ENCODE measurements at places on chromosomes 1 and 21.

- DNase-seq = no peak
Observed at GRCh38 chr1:205245096-205245495, 17.4 kb downstream of the TMCC2 start.

GRCh38 chr1:116352349-116352813 lies 20.7 kb upstream of the ATP1A1 start:
- DNase-seq = no peak

GRCh38 chr1:14034506-14034905 lies 334.5 kb downstream of the PRDM2 start:
- no peak for DNase-seq

DNA sequence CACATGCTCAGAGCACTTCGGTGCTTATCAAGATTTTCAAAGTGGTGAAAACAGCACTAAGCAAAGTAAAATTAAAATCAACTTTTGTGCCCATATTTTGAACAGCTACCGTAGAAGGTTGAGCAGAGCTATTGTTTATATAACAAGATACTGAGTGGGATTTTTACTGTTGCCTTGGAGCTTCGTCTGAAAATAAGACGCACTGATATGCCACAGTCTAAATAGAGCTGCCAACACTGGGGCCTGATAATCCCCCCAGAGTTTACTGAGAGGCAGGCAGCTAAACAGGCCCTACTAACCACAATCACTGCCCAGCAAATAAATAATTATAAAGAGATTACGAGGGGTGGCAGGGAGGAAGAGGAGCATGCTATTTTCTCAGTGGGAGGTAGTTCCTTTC lies 650 bp upstream of the CCDC190 start:
- DNase-seq = no peak

DNA sequence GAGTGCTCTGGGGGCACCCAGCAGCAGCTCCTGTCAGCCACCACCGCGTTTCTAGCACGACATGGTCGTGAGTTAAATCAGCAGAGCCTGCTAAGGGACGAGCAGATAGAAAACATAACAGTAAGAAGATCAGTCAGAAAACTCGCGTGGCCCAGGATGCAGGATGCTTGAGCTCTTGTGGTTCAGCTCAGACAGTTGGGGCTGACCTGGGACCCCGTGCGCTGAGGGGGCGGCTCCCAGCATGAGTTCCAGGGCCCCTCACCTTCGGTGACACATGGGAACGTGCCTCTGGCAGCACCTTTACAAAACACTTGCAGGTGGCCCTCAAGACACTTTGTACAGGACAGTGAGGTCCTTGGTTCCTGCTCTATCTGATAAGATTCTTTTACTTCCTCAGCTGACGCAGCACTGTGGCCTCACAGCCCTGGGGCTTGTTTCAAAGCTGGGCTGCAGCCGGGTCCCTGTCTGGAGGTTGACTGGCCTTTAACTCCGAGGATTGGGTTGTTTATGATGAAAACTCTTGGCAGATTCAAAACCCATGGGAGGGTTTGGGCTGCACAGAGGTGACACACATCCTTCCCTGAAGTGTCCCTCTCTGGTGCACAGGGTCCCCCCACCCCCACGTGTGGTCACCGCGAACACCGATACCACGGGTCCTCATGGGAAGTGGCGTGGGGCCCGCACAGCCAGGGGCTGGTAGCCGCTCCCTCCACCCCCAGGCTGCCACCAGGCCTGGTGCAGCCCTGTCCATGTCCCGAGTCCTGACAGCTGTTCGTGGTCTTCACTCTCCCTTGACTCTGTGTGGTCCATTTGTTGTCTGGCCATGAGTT lies 65.3 kb upstream of the COL6A1 start:
- DNase-seq = no peak

Measured in lower leg skin (tissue), 4 donors.